Stimulated activated CD8-positive, alpha-beta memory T cell treated with anti-CD3 and anti-CD28 coated beads, Interleukin-4, amount 100 ng/mL, for 1 hour (primary cell): ENCODE measurements at places on chromosomes 13 and 19.

GRCh38 chr19:40800339-40800996, 1.5 kb downstream of the EGLN2 start:
- DNase-seq = no peak

DNA sequence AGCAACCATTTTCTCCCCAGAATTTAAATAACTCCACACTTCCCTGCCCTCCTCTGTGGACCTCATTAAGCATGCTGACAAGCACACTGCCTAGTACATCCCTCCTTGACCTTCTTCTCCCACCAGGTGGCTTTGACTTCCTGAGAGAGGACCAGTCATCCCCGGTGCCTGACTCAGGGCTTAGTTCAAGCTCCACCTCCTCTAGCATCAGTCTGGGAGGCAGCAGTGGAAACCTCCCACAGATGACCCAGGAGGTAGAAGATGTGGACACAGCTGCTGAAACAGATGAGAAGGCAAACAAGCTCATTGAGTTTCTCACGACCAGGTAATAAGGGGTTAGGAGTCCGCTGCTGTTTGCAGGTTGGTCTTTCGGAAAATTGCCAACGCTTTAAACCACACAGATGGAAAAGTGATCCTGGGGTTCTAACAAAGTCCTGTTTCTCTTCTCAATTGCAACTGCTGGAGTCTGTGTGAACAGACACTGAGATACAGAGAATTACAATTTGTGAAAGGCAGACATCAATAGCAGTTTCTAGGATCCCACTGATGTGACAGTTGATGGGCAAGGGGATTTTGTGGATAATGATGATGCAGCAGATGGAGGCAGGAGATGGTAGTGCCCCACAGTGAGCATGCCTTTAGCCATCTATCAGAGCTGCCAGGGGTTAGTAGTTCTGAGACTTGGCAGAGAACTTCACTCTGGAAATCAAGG, 86.7 kb downstream of the ZAR1L start:
- no peak for DNase-seq

GRCh38 chr13:46553521-46553885, 533 bp downstream of the LRCH1 start:
- DNase-seq = no peak

DNA sequence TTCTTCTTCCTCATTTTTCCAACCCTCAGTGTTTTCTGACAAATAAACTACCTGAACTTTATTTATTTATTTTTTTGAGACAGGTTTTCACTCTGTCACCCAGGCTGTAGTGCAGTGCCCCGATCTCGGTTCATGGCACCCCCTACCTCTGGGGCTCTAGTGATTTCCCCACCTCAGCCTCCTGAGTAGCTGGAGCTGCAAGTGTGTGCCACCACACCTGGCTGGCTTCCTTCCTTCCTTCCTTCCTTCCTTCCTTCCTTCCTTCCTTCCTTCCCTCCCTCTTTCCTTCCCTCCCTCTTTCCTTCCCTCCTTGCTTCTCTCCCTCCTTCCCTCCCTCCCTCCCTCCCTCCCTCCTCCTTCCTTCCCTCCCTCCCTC, 32.3 kb downstream of the KCTD4 start:
- DNase-seq = no peak

- no peak for DNase-seq
Measured at GRCh38 chr13:66410314-66410713, 819.8 kb downstream of the PCDH9 start.

GRCh38 chr19:7921967-7922835, 2.1 kb downstream of the SNAPC2 start:
- DNase-seq = no peak

- DNase-seq = no peak
Measured at GRCh38 chr19:7701654-7702457, at the start of gene FCER2. TSS of gene FCER2 (minus strand) at chr19:7702131. CDS start at chr19:7699760, 2,371 bp downstream.

DNA sequence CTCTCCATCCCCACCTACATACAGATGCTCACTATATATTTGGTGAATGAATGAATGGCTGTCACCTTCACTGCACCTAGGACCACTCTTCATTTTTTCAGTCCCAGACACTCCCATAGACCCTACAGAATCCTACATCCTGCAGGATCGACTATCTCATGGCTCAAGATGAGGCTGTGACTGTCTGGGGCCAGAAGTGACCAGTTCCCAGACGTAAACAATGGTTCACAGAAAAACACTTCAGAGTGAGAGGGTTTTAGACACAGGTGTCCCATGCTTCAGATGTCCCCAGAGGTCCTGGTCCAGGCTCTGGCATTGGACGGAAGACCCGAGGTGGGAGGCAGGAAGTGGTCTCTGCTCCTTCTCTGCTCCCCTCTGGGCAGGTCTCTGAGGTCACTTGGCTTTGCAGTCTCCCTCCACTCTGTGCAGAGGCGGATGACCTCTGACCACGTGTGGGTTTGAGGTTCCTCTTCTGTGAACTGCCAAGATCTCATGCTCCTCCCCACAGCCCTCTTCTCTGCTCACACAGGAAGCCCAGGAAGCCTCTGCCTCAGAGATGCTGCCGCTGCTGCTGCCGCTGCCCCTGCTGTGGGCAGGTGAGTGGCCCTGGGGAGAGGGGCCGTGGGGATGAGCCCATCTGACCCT, 24.9 kb downstream of the SIGLEC7 start:
- DNase-seq = peak; percentile 9

DNA sequence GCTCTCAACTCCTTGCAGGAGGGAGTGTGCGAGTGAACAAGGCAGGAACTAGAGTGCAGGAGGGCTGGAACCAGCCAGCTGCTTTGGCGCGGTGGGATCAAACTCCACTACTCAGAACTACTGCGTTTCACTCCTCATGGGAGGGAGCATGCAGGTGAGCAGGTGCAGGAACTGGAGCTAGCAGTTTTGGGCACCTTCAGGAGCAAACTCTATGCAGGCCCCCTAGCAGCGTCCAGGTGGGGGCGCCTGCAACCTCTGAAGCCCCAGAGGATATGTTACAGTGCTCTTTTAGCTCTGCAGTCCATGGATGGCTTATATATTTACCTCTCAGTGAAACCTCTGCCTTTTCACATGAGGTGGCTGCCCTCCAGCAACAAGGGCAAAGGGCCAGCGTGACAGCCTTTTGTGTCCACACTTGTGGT, 1303.4 kb downstream of the PCDH9 start:
- DNase-seq = no peak

DNA sequence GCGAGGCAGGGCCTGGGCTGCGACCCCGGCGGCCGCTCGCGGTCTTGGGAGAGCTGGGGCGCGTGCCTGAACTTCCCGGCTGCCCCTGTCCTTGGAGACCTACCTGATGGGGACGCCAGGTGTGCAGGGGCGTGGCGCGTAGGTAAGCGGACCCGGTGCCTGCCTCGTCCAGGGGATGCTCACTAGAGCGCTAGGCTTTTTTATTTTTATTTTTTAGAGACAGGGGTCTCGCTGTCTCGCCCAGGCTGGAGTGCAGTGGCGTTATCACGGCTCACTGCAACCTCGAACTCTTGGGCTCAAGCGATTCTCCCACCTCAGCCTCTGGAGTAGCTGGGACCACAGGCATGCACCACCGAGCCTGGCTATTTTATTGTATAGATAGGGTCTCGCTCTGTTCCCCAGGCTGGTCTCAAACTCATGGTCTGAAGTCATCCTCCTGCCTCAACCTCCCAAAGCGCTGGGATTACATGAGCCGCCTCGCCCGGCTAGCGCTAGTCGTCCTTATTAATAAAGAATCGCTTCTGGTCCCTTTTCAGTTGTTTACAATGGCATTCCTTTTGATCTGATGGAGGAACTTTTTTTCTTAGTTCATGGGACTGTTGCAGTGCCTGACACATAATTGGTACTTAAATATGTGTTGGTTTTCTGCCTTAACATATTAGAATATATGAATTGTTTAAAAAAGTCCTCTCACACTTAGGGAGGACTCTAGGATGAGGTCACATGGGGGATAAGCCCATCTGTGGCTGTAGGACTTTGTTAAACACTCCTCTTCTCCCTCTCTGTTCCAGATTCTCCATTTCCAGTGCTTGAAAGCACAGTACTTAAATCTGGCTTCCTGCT, 812 bp downstream of the DPY19L3 start:
- no peak for DNase-seq

DNA sequence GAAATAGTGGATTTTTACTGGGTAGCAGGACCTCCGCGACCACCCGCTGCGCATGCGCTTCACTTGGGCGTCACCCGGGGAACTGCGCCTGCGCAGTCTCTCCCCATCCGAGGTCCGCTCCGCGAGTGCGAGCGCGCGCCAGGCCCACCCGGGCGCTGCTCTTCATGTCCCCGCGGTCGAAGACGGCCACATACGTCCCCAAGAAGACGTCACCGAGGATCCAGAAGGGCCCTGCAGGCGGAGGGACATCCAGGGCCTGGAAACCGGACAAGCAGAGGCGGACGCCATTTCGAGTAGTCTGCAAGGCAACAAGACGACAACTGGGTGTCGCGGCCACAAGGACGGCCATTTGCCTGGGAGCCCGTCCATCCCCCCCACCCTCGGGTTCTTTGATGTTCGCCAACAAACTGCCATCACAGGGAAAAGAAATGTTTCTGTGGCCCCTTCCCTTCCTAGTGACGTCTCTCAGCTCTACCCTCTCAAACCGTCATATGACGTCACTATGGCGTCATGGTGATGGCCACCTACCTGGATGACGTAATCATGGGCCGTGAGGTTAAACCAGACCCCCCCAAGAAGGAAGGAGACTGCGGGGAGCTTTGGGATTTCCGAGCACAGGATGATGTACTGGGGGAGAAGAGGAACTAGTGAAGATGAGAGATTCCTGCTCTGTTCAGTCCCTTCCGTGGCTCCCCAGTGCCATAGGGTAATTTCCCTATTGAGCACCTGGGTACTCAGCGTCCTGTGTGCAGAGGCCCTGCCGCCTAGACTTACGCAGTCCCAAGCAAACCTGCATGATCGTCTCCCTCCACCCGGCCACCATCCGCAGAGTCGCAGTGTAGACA, 6.7 kb downstream of the NAPSA start:
- peak; percentile 41 for DNase-seq

DNA sequence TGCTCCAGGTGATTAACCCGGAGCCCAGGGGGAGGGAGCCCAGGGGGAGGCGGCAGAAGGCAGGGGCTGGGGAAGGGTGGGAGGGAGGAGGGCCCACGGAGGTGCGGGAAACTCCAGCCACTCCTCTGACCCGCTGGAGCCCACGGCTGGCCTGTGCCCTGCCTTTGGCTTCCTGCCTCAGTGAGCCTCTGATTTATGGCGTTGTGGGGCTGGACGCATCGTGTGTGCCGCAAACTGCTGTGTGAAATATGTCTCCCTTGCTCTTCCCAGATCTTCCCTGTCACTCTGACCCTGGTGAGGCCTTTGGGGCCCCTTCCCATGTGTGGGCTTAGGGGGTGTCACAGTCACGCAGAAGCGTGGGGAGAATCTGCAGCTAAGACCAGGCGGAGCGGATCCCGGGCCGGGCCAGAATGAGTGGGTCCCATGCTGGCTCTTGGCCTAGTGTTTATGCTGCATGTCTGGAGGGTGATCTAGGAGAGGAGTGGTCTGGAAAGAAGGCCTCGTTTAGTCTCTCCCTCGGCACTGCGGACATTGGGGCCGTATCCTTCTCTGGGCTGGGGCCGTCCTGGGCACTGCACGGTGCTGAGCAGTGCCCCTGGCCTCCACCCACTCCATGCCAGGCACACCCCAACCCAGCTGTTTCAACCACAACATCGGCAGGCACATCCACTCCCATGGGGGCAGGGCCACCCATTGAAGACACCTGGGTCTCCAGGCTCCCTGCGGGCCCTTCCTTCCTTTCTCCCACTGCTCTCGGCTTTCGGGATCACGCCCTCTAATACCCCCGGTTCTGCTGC, 123.0 kb downstream of the KDM4B start:
- no peak for DNase-seq

- no peak for DNase-seq
Measured at GRCh38 chr19:16853066-16853465, 23.9 kb downstream of the SIN3B start.

- DNase-seq = no peak
Measured at GRCh38 chr19:57667228-57667627, 1.5 kb upstream of the ZSCAN4 start.

DNA sequence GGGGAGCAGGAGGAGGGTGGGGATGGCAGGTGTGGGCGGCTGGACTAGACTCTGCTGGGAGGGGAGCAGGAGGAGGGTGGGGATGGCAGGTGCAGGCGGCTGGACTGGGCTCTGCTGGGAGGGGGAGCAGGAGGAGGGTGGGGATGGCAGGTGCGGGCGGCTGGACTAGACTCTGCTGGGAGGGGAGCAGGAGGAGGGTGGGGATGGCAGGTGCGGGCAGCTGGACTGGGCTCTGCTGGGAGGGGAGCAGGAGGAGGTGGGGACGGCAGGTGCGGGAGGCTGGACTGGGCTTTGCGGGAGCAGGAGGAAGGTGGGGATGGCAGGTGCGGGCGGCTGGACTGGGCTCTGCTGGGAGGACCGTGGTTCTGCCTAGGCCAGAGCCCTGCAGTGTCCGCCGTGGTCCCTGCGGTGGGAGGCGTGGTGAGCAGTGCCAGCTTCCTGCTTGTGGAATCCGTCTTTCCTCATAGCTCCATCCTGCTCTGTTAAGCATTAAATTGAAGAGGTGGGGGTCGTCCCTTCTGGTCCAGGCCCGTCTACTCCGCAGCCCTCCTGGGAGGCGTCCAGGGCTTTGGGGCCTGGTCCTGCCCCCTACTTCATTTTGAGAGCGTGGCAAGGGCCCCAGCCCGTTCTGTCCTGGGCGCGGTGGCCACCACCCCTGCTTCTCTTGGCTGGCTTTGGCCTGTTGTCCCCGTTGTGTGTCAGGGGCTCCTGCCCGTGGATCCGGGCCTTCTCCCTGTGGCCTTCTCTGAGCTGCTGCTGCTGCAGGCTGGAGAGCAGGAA, 4.7 kb downstream of the SPPL2B start:
- DNase-seq = no peak

- DNase-seq = no peak
Measured at GRCh38 chr13:60448907-60449510, 52.0 kb downstream of the TDRD3 start.
